ENCODE measurements at places on chromosomes 2 and 18.

GRCh38 chr2:88556026-88556425 lies 71.2 kb downstream of the EIF2AK3 start:
- no peak for DNase-seq

DNA sequence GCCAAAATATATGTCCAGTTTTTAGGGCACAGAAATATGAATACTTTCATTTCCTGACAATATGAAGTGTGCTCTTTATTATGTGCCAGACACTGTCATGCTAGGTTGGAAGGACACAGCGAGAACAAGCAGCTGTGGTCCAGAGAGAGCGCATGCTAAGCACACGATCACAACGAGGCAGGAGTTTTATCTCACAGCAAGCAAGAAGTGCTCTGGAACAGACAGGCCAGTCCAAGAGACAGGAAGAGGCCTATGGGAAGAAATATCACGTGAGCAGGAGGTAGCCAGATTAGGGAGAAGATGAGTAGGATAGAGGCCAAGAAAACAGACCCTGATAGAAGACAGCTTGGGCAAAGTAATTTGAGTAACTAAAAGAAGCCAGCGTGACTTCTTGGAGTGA lies 135.5 kb upstream of the CAB39 start:
- no peak for DNase-seq

DNA sequence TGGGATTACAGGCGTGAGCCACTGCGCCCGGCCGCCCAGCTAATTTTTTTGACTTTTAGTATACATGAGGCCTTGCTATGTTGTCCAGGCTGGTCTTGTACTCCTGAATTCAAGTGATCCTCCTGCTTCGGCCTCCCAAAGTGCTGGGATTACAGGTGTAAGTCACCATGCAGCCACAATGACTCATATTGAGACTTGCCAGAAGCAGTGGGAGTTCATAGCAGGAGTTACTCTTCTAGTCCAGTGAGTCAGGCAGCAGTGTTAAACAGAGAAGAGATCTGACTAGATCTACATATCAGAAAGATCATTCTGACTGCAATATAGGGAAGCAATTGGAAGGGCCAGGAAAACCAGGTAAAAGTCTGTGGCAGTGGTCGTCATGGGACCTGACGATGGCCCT lies 1.5 kb upstream of the FLACC1 start:
- no peak for DNase-seq

DNA sequence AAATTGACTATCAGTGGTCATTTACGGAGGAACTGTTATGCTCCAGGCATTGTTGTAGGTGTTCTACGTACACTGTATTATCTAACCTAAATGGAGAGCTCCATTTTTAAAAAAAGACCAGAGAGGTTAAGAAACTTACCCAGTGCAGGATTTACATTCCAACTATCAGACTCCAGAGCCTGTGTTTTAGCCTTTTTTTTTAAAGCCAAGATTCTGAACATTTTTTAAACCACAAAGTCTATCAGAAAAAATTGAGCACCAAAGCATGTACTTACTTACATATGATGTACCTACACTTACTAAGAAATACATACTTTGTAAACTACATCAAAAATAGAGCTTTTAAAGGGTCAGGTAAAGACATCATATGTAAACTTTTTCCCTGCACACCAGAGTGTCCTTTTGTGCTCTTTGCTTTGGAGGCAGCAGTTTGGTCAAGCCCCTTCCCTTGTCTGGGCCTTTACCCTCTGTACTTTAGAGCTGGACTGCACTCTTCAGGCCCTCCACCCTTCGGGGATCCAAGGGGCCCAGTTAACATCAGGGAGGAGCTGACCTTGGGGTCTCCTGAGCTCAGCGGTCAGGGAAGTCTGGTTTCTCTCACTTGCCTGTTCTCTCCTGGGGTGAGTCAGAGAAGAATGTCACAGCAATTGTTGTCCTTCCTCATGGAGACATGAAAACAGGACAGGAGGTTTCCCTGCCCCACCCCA lies 58.4 kb downstream of the ITGB1BP1 start:
- DNase-seq = no peak

DNA sequence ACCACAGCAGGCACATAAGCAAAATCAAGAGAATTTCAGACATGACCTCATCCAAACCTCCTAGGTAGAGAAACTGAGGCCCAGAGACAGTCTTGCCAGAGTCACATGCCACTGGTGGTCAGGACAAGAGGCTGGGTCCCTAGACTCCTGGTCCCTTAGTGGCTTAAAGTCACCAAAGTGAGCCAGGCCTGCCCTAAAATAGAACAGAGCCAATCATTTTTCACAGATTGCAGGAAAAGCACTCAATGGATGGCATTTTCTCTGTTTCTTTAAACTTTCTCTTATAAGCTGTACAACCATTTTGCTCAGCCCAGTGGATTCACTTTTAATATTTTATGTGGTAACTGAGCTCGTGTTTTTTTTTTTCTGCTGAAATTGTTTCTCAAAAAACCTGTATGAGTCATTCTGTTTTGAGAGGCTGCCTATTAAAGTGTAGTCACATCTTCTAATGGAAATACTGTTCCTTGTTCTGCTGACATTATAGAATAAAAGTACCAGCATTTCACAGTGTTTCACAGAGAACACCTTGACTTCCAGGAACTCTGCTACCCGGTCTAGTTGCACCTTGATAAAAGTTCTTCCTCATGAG lies 29.6 kb downstream of the STEAP3 start:
- no peak for DNase-seq

DNA sequence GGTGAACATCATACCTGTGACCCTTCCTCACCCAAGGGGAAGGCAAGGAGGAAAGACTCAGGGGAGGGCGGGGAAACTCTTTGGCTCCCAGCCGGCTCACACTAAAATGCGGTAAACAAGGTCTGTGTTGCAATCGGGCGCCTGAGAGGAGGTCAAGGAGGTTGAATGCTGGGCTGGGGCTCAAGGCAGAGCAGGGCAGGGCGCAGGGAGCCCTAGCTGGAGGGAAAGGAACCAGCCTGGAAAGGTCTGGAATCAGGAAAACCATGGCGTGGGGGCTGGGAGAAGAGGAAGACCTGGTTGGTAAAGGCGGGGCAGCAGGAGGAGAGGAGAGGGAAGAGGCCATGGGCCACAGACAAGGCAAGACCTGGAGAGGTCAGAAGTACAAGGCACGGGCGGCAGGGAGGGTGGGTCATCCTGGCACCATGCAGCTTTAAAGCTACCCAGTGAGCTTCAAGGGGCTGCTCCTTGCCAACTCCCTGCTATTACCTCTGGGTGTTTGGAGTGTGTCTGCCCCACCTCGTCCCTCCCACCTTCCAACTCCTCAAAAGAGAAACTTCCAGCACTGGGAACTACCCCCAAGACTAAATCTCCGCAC lies 4.8 kb upstream of the TMEM37 start:
- DNase-seq = no peak

- no peak for DNase-seq
These were observed 2.8 kb downstream of the C1D start for GRCh38 chr2:68059784-68060525.

DNA sequence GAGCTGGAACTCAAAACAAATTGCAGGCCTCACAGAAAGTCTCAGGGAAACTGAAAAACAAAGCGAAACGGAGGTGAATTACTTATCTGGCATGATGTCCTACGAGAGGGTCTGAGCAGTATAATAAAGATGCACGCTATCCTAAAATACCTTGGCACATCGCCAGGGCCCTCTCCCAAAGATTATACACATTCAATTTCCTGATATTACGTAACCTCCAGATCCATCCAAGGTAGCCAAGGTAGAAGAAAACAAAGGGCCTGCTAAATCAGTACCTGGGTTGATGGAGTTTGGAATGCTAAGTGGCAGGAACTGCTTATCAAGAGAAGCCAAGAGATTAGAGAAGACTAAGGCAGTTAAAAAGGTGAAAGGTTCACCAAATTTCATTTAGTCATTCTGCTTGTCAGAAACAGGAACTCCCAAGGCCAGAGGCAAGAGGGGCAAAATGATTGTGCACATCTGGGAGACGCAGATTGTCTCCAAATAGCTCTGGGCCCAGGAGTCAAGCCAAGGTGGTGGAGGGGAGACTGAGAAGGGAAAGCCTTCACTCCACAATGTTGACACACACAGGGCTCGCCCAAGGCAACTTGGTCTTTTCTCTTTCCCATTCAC lies 236.8 kb upstream of the ATP5MC3 start:
- DNase-seq = no peak

GRCh38 chr2:238492840-238493239 lies 66.1 kb downstream of the ASB1 start:
- no peak for DNase-seq

DNA sequence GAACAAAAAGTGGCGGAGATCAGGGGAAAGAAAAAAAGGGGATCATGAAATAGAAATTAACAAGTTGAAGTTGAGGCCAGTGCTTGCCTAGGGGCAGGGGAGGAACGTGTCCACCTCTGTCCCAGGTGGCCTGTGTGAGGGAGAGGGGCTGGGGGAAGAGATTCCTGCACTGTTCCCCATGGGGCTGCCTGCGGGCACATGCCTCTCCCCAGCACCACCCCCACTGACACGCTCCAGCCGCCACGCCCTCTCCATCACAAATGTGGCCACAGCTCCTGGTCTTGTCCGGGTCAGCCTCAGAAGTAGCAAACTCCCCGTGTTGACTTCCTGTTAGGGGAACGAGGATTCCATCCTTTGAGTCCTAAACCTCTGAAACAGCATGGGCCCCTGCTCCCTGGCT lies 161.2 kb downstream of the GLI2 start:
- no peak for DNase-seq

DNA sequence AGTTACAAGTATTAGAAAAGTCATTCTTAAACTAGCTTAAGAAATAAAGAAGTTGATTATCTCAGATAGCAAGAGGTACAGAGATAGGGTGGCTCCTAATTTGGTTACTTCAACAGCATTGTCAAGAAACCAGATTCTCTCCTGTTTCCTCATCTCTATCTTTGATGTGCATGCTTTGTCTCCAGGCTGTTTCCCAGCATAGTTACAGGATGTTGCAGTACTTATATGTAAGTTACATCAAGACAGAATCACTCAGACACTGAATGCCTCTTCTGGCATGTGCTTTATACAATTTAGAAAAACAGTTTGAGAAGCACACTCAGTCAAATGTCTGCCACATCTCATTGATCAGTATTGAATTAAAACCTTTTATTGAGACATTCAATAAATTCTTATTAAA lies 189.5 kb upstream of the UBE2E3 start:
- no peak for DNase-seq

DNA sequence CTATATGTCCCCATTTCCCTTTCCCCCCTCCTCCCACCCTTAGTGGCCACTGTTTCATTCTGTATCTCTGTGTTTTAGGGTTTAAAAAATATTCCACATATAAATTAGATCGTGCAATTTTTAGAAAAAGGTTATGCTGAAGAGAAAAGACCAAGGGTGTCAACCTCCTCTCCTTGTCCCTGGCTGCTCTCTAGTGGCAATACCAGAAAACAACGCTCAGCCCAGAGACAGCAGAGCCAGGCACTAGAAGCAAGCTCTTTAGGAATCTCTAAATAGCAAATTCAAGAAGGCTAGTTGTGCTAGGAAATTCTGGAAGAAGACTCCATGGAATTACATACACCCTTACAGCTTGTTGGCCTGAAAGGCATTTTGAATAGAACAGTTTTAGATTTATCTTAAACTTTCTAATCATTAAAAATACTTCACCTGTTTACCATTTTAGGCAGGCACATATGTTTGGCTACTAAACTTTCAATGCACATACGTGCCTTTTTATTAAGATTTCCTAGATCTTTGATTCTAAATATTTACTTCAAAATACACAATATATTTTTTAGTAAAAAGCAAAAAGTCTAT lies 35.1 kb upstream of the RASGRP3 start:
- DNase-seq = no peak

- DNase-seq = no peak
These were observed 166.6 kb upstream of the NCKAP5 start for GRCh38 chr2:133734716-133735495.

DNA sequence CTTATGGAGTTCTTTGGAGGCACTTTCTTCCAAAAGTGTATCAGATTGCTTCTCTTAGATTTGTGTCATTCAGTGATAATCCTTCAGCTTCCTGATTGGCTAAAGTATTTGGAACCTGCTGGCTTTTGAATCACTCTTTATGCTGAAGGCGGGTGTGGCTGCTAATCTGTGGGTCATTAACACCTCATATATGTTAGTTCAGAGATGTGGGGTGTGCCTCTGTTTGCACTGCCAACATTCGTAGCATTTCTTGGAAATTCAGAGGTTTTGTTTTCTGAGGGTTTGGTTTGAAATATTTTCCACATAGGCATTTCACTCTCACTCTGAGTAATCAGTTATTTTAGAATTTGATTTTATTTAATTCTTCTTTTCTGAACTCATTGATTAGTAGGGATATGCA lies 1604.4 kb upstream of the ACVR2A start:
- DNase-seq = no peak

GRCh38 chr2:10030311-10030736 lies 13.0 kb upstream of the KLF11 start:
- no peak for DNase-seq

DNA sequence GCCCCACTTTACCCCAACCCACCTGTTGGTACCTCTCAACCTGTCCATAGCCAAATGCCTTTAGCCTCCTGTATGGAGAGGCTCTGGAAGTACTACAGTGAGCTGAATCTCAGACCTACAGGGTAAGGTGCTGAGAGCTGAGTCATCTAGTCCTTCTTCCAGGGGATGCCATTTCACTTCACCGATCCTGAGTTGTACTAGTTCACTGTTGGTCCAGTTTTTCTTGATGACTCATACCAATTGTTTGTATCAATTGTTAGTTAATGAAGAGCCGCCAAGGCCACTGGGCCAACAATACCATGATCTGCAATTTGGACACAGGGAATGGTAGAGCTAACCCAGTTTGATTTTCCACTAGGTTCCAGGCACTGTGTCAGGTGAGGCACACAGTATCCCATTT lies 257.0 kb downstream of the CLIP4 start:
- DNase-seq = no peak

DNA sequence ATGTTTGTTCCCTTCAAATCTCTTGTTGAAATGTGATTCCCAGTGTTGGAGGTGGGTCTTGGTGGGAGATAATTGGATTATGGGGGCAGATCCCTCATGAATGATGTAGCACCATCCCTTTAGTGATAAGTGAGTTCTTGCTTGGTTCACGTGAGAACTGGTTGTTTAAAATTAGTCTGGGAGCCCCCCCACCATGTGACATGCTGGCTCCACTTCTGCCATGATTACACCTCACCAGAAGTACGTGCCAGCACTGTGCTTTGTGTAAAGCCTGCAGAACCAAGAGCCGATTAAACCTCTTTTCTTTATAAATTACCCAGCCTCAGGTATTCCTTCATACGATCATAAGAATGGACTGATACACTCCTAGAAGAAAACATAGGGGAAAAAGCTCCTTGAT lies 10.1 kb downstream of the ABI2 start:
- no peak for DNase-seq

DNA sequence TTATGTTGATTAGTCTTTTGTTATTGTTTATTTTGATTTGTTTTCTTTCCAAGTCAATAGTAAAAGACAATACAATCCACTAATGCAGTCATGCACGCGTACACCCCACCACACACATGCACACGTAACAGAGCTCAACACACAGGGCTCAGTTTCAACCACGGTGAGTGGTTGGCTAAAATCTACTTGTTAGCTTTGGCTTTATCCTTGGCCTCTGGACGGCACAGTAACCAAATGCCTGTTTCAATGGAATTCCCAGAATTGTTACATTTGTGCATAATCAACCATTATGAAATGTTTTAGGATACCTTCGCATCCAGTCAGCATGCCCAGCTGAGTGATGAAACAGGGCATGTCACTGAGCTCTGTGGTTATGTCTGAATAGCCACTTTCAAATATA lies 53.2 kb downstream of the NYAP2 start:
- DNase-seq = no peak

GRCh38 chr2:38613126-38613848 lies 10.6 kb upstream of the HNRNPLL start:
- DNase-seq = no peak

Measured in T-helper 9 cell (primary cell).